Tongue (tissue), 3 donors: ENCODE measurements at places on chromosomes 5 and 9. TPM values are rescaled to one million over a fixed set of nuclear protein-coding genes. Genes with fewer than 3 reads are reported as not detected.

DNA sequence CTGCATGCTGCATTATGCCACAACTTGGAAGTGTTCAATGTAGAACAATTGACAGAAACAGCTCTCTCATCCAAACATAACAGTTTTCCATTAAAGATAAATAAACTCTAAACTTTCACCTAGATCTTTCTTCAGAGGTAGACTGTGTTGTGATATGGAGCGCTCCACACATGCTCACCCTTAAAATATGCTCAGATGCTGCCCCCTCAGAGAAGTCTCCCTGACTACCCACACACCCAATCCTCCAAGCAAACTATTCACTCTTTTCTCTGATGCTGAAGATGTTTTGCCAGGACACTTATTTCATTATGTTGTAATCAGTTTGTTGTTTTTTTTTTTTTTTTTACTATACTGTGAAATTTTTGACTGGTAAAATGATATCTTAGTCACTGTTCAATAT is 206.6 kb upstream of the RASA1 start:
- DNase-seq, result no peak

DNA sequence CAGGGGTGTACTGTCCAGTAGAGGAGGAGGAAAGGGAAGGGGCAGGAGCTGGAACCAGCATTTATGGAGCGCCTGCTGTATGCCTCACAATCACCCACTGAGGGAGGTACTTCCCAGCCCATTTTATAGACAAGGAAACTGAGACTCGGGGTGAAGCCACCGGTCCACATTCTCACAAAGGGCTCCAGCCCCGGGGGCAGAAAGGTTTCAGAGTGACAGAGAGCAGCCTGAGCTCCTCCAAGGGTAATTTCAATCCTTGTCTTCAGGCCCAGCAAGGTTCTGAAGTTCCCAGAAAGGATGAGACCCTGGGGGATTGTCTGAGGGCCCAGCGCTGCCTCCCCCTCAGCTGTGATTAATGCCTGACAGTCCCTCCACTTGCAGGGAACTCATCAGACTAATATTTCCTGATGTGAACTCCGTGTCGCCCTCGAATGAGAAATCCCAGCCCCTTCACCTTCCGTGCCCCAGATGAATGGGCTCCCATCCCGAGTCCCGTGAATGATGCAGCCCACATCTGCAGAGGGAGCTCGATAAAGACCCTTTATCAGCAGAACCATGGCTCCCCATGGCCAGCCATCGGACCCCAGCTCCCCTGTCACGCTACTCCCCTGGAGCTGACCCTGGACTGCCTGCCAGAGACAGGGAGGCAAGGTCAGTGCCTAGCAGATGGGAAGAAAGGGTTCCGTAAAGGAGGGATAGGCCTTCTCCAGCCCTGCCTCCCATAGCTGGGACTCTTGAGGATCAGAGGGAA is 32.1 kb upstream of the MVB12B start:
- no peak for DNase-seq

DNA sequence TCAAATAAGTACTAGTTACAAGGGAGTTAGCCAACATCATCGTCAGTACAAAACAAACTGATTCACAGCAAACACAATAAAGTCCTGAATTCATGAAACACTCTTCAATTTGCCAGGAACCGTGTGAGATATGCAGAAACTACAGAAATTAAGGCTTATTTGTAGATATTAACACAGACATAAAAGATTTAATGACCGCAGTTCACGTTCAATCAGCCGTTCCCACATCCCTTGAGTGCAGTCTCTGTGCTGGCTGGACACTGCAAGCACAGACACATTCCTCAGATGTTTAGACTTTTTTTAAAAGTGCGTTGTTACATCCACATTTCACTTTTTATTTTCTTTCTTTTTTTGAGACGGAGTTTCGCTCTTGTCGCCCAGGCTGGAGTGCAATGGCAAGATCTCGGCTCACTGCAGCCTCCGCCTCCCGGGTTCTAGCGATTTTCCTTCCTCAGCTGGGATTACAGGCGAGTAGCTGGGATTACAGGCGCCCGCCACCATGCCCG is 566 bp upstream of the CEP78 start:
- DNase-seq, result peak; percentile 28

GRCh38 chr5:582936-583635 is 29.1 kb upstream of the CEP72 start:
- DNase-seq, result no peak

- DNase-seq, result no peak
These were observed 6.8 kb upstream of the SLC2A8 start for GRCh38 chr9:127390248-127390545.

DNA sequence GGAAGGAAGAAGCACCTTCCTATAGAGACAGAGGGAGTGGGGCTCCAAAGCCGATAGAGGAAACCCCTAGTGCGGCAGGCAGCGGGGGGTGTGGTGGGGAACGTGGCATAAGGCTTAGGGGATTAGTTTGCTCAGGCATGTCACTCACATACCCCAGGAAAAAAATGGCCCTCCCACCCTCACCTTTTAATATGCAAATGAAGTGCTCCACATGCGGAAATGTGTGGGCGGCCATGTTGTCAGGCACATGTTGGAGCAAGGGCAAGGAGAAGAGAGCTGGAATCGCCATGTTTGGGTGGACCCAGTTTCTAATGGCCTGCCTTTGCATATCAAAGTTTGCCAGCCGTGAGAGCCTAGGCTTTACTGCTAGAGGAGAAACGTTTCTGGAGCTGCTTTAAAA is 758.8 kb downstream of the NR2F1-AS1 start:
- DNase-seq, result no peak

- DNase-seq, result no peak
These were observed 44.4 kb upstream of the APC start for GRCh38 chr5:112693301-112693700.

DNA sequence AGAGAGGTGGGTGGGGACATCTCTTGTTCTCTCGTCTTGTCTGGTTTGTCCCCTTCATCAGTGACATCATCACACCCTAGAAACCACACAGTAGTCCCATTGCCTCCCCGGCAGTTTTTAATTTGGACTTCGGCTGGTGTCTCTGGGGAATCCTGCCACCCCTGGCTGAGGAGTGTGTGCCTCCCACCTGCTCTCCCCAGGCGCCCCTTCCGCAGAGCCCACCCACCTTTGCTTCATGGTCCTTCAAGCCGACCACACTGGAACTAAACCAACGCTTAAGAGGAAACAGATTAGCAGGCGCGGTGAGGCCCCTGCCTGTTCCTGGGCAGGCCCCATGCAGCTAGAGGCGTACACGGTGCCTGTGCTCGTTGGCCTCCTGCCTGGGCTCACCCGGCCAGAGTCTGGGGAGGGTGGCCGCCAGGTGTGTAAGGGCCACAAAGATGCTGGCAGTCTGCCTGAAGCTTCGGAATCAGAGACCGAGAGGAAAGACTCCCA is 107.6 kb upstream of the SPRY4 start:
- peak; percentile 43 for DNase-seq

DNA sequence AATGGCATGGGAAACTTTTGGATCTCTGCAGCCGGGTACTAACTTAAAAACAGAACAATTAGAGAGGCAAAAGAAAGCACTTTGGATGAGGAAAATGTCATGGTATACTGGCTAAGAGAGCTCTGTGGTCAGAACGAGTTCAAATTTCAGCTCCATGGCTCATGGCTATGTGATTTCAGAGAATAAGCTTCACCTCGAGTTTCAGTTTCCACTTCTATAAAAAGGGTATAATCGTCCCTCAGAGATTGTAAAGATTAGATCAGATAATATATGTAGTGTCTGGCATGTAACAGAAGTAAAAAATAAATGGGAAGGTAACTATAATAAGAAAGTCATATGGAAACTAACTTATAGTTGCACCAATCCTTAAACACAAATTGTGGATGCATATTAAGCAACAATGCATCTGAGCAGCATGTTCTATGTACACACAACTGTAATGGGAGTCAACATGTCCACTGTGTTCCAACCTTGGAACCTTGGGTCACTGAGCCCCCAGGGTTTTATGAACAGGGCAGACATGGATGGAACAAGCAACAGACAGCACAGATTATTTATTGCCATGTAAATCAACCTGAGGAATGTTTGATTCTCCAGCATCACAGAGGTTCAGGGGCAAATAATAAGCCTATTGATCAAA is 145.4 kb downstream of the MAPKAP1 start:
- DNase-seq, result no peak

DNA sequence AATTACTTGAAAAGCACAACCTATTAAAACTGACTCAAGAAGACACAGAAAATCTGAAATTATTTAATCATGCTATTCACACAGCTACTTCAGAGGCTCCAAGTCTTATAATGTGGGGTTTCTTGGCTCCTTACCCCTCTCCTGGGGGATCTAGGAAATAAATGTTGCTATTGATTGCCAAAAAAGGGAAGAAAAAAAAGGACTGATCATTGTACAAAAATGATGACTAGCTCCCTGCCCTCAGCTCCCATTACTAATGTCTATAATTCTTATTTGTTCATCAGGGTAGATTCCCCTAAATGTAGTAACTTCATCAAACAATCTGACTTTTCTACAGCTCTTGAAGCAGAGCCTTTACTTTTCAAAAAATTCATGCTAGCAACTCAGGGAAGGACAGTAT is 3.3 kb upstream of the SMC5 start:
- DNase-seq, result peak; percentile 44

- peak; percentile 84 for DNase-seq
These were observed 471.8 kb downstream of the KIF4B start for GRCh38 chr5:155485386-155485785.

DNA sequence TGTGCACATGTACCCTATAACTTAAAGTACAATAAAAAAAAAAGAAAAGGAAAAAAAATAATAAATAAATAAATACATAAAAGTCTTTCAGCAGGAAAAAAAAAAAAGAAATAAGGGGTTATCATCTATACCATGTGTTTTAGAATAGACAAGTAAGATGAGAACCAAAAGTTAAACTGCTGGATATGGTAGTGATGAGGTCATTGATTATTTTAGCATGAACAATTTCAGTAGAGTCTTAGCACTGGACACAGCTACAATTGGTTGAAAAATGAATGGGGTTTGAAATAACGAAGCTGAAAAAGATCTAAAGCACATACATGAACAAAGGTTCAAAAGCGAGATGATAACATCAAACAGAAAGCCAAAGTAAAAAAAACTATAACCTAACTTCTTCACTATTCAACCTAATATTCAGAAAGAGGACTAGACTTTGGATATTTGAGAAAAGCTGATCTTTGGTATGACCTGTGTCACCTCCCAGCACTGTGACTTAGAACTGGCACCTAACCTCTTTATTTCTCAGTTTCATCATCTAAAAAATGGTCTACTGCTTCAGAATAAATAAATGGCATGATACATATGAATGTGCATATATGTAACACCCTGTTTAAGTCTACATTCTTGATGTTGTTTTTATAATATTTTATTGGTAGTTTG is 133.3 kb downstream of the RAB3C start:
- no peak for DNase-seq

DNA sequence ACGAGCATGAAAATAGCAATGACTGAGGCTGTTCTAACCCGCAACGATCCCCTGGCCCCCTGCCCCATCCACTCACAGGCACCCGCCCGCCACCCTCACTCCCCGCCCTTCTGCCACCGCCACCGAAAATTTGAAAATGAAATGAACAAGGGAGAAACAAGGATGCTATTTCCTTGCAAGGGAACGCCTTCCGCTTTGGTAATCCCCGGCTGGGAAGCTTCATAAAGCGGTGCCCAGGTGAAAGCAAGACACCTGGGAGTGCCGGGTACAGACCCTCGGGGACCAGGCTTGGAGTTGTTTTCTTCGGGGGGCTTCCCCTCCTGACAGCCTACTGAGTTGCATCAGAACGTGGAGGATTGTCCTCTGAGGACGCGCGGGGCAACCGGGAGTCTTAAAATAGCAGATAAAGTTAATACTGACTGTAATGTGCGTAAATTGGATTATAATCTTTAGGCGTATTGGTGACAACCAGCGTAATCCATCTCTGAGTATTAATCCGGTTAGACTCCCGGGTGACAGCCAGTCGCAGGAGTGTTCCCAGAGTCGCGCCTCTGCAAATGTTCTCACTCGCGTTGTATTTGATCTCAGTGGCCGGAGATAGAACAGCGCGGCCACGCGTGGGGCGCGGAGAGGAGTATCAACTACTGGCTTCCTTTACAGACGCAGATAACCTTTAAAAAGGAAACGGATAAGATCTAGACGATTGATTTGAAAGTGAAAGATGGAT is 885 bp upstream of the MLLT3 start:
- DNase-seq, result peak; percentile 33

GRCh38 chr9:132644251-132644650 is 25.5 kb downstream of the DDX31 start:
- no peak for DNase-seq

DNA sequence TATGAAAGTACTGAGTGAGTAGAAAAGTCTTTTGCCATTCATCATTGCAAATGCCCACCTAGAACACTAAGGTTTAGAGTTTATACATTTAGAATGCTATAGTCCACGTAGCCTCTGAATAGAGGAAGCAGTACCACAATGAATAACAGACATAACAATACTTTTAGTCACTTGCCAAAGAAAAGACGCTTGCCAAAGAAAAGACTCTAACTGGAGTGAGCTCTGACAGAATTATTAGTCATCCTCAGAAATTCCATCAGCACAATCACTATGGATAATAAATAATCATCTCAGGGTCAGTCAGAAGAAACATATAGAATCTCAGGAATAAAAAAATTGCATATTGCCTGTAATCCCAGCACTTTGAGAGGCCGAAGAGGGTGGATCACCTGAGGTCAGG is 168.5 kb upstream of the TARS1 start:
- DNase-seq, result no peak

The IL5 gene
- total RNA-seq, result not detected

The DBH gene
- 0.10 TPM for total RNA-seq

The SIT1 gene
- total RNA-seq, result not detected

The GFPT2 gene
- 13.6 TPM for total RNA-seq
